ENCODE measurements at places on chromosomes 4 and X.

DNA sequence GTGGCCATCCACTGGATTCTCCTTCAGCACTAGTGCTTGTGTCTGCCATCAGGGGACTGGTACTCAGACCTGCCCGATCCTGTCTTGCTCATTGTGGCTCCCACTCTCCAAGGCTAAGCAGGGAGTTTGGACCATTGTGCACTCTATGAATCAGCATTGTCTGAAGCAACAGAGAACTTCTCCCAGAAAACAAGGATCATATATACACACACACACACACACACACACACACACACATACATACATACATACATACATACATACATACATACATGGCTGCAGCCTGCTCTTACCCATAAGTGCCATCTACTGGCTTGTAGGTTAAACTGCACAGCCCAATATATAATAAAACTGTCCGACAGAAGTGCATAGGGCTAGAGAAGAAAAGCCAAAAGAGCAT lies 345.3 kb upstream of the LCORL start:
- no peaks in the 10 kb centered on the region for H3K27me3 ChIP-seq
- no peak overlapping the region for H3K4me3 ChIP-seq
- no peak for DNase-seq
- no peaks in the 10 kb centered on the region for H3K36me3 ChIP-seq
- H3K27ac ChIP-seq = no peak overlapping the region
- H3K4me1 ChIP-seq = no peaks in the 10 kb centered on the region

GRCh38 chr4:189090174-189090814 lies 850.4 kb upstream of the FRG1 start:
- H3K27ac ChIP-seq = no peak overlapping the region
- no peaks in the 10 kb centered on the region for H3K27me3 ChIP-seq
- no peaks in the 10 kb centered on the region for H3K4me1 ChIP-seq
- H3K36me3 ChIP-seq = no peaks in the 10 kb centered on the region

GRCh38 chrX:37424000-37424429 lies 74.9 kb downstream of the PRRG1 start:
- H3K4me3 ChIP-seq = no peak overlapping the region
- H3K36me3 ChIP-seq = no peaks in the 10 kb centered on the region
- no peak overlapping the region for H3K27ac ChIP-seq

- H3K4me1 ChIP-seq = no peaks in the 10 kb centered on the region
Observed at GRCh38 chr4:185370268-185370949, 25.3 kb downstream of the LRP2BP start.

GRCh38 chrX:69149466-69150280 lies 15.6 kb downstream of the PJA1 start:
- H3K27me3 ChIP-seq = no peaks in the 10 kb centered on the region
- DNase-seq = no peak
- no peaks in the 10 kb centered on the region for H3K36me3 ChIP-seq
- no peak overlapping the region for H3K27ac ChIP-seq

GRCh38 chr4:107034091-107034995 lies 1.8 kb downstream of the DKK2 start:
- DNase-seq = no peak
- peaks cover 35% of the 10 kb centered on the region for H3K4me1 ChIP-seq
- no peak overlapping the region for H3K27ac ChIP-seq
- H3K4me3 ChIP-seq = no peak overlapping the region
- no peaks in the 10 kb centered on the region for H3K27me3 ChIP-seq

- H3K36me3 ChIP-seq = no peaks in the 10 kb centered on the region
- DNase-seq = no peak
- H3K27me3 ChIP-seq = no peaks in the 10 kb centered on the region
- H3K4me3 ChIP-seq = no peak overlapping the region
- no peaks in the 10 kb centered on the region for H3K4me1 ChIP-seq
Observed at GRCh38 chr4:4984186-4984585, 35.1 kb downstream of the CYTL1 start.

DNA sequence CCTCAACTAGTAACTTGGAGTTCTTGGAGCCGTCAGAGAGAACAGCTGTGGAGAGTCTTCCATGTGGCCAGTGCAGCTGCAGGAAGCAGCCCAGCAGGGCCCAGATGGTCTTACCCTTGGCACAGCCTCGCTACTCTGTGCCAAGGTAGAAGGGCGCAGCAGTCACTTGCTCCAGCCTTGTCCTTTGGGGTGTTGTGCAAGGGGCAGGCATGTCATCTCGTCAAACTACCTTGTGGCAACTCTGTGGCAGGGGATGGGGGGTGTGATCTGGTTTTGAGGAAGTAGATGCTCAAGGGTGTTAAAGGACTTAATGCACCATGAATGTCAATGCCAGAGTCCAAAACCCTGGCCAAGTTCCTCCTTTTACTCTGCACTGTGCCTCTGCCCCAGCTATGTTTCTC lies 34.2 kb upstream of the TBC1D14 start:
- H3K4me1 ChIP-seq = no peaks in the 10 kb centered on the region
- no peak overlapping the region for H3K27ac ChIP-seq
- peak; percentile 73 for DNase-seq
- peaks cover 13% of the 10 kb centered on the region for H3K36me3 ChIP-seq

DNA sequence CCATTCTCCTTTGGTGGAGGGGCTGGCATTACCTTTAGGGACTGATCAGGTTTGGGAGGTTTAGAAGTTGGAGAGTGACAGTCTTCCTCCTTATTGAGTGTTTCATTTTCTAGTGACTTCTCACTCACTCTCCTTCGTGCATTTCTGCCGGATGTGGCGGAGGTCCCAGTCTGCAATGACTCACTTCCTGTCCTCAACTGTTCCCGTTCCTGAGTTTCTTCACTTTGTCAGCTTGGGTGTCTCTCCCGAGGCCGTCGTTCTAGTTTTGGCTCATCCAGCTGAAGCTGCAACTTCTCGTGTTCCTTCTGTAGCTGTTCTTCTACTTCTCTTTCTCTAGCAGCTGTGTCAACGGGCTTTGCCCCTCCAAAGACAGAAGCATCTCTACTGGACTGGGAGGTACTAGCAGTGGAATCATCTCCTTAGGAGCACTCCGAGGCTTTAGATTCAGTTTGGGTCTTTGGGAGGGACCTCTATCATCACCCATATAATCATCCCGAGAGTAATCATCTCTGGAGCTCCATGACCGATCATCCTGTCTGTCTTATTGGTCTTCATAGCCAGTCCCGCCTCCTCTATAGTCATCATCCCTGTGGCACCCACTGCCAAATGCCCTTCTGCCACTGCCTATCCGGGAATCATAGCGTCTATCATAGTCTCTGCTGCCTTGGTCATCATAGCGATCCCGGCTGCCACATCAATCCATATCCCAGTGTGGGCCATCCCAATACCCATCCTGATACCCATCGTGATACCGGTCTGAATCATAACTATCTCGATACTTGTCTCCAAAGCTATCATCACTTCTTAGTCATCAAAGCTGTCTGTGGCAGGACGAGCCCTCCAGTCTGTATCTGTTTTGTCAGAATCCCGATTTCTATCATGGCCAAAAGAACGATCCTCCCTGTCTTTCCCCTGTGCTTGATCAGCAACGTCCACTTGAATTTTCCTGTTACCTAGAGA lies 35.3 kb upstream of the VSIG4 start:
- no peak overlapping the region for H3K4me3 ChIP-seq
- H3K27me3 ChIP-seq = no peaks in the 10 kb centered on the region
- no peaks in the 10 kb centered on the region for H3K36me3 ChIP-seq
- peak; percentile 62 for DNase-seq

DNA sequence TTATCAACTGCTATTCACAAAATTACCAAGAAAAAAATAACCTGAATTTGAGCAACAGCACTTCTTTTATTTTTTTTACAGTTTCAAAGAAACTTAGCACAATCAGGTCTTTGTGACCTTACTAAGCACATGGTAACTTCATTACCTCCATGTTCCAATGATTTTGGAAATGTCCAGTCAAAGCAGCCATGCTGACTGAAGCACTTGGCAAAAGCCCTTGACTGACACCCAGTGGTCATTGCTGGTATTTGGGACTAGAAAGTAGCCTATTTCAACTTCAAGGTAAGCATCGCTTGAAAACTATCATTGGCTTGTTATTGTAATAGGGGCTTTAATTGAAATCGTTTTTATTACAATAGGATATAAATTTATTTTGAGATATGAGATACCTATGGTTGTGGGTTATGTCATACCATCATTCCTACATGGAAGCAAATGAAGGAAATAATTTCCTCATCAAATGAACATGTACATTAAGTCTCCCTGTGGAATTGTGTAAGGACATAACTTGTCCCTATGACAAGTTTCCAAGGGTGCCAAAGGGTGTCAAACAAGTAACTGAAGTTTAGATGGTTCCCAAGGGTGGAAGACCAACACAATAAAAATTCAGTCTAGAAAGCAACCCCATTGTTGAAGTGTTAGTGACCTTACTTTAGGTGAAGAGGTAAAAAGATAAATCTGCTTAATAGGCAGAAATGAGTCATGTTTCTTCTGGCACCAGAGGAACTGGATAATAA lies 15.2 kb upstream of the ANXA10 start:
- DNase-seq = peak; percentile 74
- no peaks in the 10 kb centered on the region for H3K27me3 ChIP-seq
- no peak overlapping the region for H3K27ac ChIP-seq
- no peaks in the 10 kb centered on the region for H3K36me3 ChIP-seq
- no peaks in the 10 kb centered on the region for H3K4me1 ChIP-seq

GRCh38 chr4:38780833-38781484 lies 1.8 kb downstream of the TLR10 start:
- H3K4me1 ChIP-seq = peaks cover 7% of the 10 kb centered on the region
- H3K27ac ChIP-seq = no peak overlapping the region
- no peak for DNase-seq
- H3K27me3 ChIP-seq = no peaks in the 10 kb centered on the region
- no peaks in the 10 kb centered on the region for H3K36me3 ChIP-seq
- H3K4me3 ChIP-seq = no peak overlapping the region

DNA sequence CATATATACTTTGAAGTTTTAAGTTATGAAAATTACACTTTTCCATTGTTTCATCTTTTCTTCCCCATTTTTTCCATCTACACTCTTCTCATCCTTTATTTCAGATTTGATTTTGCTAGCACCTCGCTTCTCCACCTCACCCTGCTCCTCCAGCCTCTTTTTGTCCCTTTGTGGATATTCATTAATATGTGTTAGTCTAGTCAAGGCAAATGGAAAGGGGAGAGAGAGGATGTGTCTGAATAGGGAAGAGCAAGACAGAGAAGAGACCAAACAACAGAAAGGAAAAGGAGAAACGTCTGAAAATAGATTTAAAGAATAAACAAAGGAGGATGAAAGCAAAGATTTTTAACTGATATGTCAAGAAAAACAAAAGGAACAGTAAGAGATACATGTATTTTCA lies 24.1 kb downstream of the GPM6A start:
- H3K27ac ChIP-seq = no peak overlapping the region
- no peak overlapping the region for H3K4me3 ChIP-seq
- H3K36me3 ChIP-seq = no peaks in the 10 kb centered on the region
- no peaks in the 10 kb centered on the region for H3K4me1 ChIP-seq
- DNase-seq = no peak

GRCh38 chr4:620851-621261 lies 4.5 kb upstream of the PDE6B start:
- DNase-seq = no peak
- H3K27me3 ChIP-seq = no peaks in the 10 kb centered on the region
- no peak overlapping the region for H3K27ac ChIP-seq
- no peaks in the 10 kb centered on the region for H3K36me3 ChIP-seq
- no peak overlapping the region for H3K4me3 ChIP-seq

GRCh38 chrX:8043121-8043520 lies 115.9 kb upstream of the PNPLA4 start:
- H3K4me3 ChIP-seq = no peak overlapping the region
- no peak overlapping the region for H3K27ac ChIP-seq
- DNase-seq = no peak
- no peaks in the 10 kb centered on the region for H3K36me3 ChIP-seq
- H3K27me3 ChIP-seq = no peaks in the 10 kb centered on the region
- H3K4me1 ChIP-seq = no peaks in the 10 kb centered on the region

GRCh38 chr4:160423879-160424451 lies 1321.1 kb downstream of the RAPGEF2 start:
- no peaks in the 10 kb centered on the region for H3K36me3 ChIP-seq
- no peaks in the 10 kb centered on the region for H3K27me3 ChIP-seq
- no peak for DNase-seq
- H3K4me1 ChIP-seq = no peaks in the 10 kb centered on the region

GRCh38 chr4:97587912-97588311 lies 555.4 kb downstream of the STPG2 start:
- no peak for DNase-seq
- no peaks in the 10 kb centered on the region for H3K27me3 ChIP-seq
- no peak overlapping the region for H3K27ac ChIP-seq
- no peaks in the 10 kb centered on the region for H3K4me1 ChIP-seq

GRCh38 chr4:136121426-136121825 lies 1410.9 kb downstream of the PCDH18 start:
- no peaks in the 10 kb centered on the region for H3K27me3 ChIP-seq
- DNase-seq = no peak
- H3K4me1 ChIP-seq = no peaks in the 10 kb centered on the region
- no peak overlapping the region for H3K4me3 ChIP-seq
- H3K27ac ChIP-seq = no peak overlapping the region

DNA sequence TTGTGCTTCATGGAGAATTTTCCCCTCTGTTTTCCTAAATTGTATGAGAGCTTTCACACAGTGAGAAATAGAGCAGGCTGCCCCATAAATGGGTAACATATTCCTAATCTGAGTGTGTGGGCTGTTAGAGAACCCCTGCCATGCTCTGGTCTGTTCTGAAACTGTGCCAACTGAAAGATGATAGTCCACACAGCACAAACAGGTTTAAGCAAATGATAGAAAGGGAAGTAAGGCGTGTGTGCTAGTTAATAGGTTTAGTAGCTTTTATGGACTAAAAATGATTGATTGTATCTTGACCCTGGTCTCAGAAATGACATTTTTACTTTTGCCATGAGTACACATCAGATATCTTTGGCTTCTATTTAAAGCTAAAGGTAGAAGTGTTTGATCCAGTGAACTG lies 106.2 kb downstream of the PRRG1 start:
- peak overlapping the region; percentile 49 for H3K27ac ChIP-seq
- no peaks in the 10 kb centered on the region for H3K4me1 ChIP-seq
- DNase-seq = no peak
- no peaks in the 10 kb centered on the region for H3K27me3 ChIP-seq
- H3K36me3 ChIP-seq = no peaks in the 10 kb centered on the region
- H3K4me3 ChIP-seq = no peak overlapping the region

- no peaks in the 10 kb centered on the region for H3K27me3 ChIP-seq
- no peak overlapping the region for H3K4me3 ChIP-seq
- peaks cover 45% of the 10 kb centered on the region for H3K4me1 ChIP-seq
Observed at GRCh38 chr4:76964769-76965168, 15.2 kb downstream of the SEPTIN11 start.

GRCh38 chr4:108959491-108959890 lies 196.6 kb upstream of the ETNPPL start:
- H3K27me3 ChIP-seq = no peaks in the 10 kb centered on the region
- H3K4me3 ChIP-seq = no peak overlapping the region
- no peaks in the 10 kb centered on the region for H3K4me1 ChIP-seq
- DNase-seq = no peak

- no peaks in the 10 kb centered on the region for H3K27me3 ChIP-seq
- H3K27ac ChIP-seq = no peak overlapping the region
- H3K4me3 ChIP-seq = no peak overlapping the region
- no peaks in the 10 kb centered on the region for H3K36me3 ChIP-seq
- DNase-seq = no peak
Observed at GRCh38 chrX:154036513-154036912, 16.8 kb upstream of the IRAK1 start.

- H3K4me1 ChIP-seq = no peaks in the 10 kb centered on the region
- H3K36me3 ChIP-seq = no peaks in the 10 kb centered on the region
- no peaks in the 10 kb centered on the region for H3K27me3 ChIP-seq
- no peak overlapping the region for H3K27ac ChIP-seq
- no peak overlapping the region for H3K4me3 ChIP-seq
- peak; percentile 7 for DNase-seq
Observed at GRCh38 chrX:11380187-11380844, 87.1 kb downstream of the AMELX start.

- no peaks in the 10 kb centered on the region for H3K27me3 ChIP-seq
- H3K4me3 ChIP-seq = no peak overlapping the region
- peaks cover 11% of the 10 kb centered on the region for H3K4me1 ChIP-seq
- no peak overlapping the region for H3K27ac ChIP-seq
- no peak for DNase-seq
- H3K36me3 ChIP-seq = no peaks in the 10 kb centered on the region
Observed at GRCh38 chr4:174627473-174627872, 105.2 kb upstream of the HPGD start.
